Nasal cavity respiratory epithelium epithelial cell of viscerocranial mucosa (primary cell): ENCODE measurements at places on chromosomes 2 and 18. TPM values are rescaled to one million over a fixed set of nuclear protein-coding genes. Genes with fewer than 3 reads are reported as not detected.

WDR35 gene
- 6.5 and 11.5 TPM in 2 replicates for total RNA-seq

LIPT1 gene
- total RNA-seq: 7.8 and 8.9 TPM in 2 replicates

PLEKHH2 gene
- 0.43 and 1.4 TPM in 2 replicates for total RNA-seq

VWC2L gene
- total RNA-seq: 0.07 TPM in 1 of 2 replicates, not detected in the other

PDE1A gene
- total RNA-seq: 0.21 and 0.34 TPM in 2 replicates

IHH gene
- not detected in 2 replicates for total RNA-seq

KIAA2012 gene
- not detected in 2 replicates for total RNA-seq

CRACDL gene
- 0.34 and 12.7 TPM in 2 replicates for total RNA-seq
